ENCODE measurements at places on chromosomes 16 and 17.

GRCh38 chr17:65228734-65229620 lies 91.8 kb downstream of the RGS9 start:
- DNase-seq, result no peak

DNA sequence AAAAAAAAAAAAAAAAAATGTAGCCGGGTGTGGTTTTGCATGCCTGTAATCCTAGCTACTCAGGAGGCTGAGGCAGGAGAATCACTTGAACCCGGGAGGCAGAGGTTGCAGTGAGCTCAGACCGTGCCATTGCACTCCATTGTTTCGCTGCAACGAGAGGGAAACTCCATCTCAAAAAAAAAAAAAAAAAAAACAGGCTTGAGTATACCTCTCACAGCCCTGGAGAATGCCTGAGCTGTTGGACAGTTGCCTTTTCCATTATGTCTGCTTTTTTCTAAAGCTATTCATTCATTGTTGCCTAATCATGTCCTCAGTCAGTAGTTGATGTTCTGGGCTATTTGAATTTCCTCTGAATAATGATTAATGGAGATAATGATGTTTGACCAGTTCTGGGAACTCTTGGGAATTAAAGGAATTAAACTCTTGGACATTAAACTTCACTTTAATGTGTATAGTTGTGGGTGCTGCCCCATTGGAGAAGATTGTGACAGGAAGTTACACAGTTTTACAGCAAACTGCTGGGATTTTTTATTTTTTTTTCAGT lies 11.8 kb downstream of the HMOX2 start:
- DNase-seq, result no peak

- DNase-seq, result no peak
These were observed 140.2 kb upstream of the ADAMTS18 start for GRCh38 chr16:77574867-77575624.

- DNase-seq, result peak; percentile 65
These were observed 2.9 kb downstream of the PHOSPHO1 start for GRCh38 chr17:49227436-49228261.

GRCh38 chr17:76461765-76462555 lies 5.4 kb upstream of the AANAT start:
- no peak for DNase-seq

DNA sequence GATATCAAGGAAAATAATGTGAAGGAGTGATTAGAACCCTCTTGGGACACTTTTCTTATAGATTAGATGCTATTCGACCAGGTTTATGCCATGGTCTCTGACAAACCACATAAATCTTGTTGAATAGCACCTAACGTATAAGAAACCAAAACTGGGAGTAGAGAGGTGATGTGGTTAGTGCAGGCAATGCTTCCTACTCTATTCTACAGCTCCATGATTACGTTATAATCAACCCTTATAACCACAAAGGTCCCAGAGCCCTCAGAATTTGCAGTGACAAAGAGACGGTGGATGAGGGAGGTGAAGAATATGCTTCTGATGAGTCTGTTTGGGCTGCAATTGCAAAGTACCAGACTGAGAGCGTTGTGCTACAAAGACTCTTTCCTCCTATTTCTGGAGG lies 78.4 kb downstream of the ARHGAP44 start:
- no peak for DNase-seq

GRCh38 chr17:8841844-8842243 lies 25.6 kb downstream of the PIK3R6 start:
- DNase-seq, result no peak

GRCh38 chr17:76238847-76239537 lies 1.3 kb downstream of the RNF157 start:
- no peak for DNase-seq

DNA sequence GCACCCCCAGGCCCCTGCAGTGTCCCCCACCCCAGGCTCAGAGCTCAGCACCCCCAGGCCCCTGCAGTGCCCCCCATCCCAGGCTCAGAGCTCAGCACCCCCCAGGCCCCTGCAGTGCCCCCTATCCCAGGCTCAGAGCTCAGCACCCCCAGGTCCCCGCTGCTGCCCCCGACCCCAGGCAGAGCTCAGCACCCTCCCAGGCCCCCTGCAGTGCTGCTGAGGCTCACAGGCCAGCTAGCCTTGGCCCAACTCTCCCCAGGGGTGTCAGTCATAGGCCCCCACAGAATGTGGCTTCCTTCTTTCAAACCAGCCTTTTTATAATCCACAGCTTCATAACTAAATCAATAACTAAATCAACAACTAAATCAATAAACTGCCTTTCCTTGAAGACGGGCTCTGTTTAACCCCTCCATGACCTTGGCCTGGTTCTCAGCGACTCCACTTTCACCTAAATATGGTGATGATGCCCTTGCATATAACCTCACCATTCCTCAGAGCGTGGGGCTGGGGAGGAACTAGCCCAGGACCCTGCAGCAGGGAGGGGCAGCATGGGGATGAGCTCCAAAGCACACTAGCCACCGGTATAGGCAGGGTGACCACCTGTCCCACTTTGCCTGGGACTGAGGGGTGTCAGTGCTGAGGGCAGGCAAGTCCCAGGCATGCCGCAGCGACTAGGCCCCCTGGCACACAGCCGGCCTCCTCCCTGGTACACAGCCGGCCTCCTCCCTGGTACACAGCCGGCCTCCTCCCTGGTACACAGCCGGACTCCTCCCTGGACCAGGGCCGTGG lies 5.0 kb downstream of the NOTUM start:
- no peak for DNase-seq

DNA sequence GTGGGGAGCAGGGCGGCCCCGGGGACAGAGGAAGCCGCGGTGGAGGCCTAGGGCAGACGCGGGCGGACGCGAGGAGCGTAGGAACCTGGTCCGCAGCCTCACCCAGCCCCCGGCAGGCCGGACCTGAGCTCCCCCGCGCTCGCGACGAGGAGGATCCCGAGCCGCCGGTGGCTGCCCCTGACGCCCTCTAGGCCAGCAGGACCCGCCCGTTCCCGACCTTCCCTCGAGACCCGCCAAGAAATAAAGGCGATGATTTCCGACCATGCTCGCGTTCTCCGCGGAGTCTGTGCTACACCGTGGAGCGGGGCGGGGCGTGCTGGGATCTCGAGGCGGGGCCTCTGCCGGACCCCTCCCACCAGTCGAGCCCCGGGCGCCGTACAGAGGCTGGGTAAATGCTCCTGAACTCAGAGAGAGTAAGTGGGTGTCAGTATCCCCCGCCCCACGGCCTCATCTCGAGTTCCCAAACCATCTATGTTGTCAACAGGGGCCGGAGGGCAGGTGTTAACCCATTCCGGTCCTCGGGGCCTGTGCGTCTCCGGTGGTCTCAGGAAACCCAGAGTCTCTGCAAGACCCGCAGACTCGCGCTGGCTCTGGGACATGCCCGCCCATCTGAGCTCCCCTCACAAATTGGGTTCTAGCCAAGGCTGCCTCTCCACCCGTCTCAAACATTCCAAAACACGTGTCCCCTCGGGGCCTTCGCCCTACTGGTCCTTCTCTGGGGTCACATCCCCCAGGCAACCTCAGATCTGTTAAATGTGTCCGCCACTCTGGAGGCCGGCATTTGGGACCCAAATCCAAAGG lies 13.7 kb downstream of the SYCE1L start:
- peak; percentile 72 for DNase-seq

DNA sequence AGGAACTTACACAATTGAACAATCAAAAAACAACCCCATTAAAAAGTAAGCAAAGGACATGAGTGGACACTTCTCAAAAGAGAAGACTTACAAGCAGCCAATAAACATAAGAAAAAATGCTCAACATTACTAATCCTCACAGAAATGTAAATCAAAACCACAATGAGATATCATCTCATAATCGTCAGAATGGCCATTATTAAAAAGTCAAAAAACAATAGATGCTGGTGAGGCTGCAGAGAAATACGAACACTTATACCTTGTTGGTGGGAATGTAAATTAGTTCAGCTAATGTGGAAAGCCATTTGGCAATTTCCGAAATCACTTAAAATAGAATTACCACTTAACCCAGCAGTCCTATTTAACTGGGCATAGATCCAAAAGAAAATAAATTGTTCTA lies 301.9 kb upstream of the KCNJ16 start:
- DNase-seq, result no peak

DNA sequence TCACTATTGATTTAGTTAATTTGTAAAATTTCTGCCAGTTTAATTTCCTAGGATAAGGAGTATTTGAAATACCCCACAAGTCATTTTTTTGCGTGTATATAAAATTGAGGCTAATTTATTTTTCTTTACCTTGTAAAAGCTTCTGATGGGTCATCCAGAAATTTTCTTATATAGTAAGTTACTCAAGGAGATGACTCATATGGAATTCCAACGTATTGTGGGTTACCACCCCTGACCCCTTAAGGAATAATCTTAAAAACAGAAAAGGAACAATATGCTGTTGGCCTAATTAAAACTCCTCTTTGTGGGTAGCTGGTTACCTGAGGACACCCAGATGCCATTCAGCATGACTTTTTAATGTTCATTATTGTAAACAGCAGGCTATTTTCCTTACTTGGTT lies 13.6 kb downstream of the HEATR6 start:
- DNase-seq, result no peak

DNA sequence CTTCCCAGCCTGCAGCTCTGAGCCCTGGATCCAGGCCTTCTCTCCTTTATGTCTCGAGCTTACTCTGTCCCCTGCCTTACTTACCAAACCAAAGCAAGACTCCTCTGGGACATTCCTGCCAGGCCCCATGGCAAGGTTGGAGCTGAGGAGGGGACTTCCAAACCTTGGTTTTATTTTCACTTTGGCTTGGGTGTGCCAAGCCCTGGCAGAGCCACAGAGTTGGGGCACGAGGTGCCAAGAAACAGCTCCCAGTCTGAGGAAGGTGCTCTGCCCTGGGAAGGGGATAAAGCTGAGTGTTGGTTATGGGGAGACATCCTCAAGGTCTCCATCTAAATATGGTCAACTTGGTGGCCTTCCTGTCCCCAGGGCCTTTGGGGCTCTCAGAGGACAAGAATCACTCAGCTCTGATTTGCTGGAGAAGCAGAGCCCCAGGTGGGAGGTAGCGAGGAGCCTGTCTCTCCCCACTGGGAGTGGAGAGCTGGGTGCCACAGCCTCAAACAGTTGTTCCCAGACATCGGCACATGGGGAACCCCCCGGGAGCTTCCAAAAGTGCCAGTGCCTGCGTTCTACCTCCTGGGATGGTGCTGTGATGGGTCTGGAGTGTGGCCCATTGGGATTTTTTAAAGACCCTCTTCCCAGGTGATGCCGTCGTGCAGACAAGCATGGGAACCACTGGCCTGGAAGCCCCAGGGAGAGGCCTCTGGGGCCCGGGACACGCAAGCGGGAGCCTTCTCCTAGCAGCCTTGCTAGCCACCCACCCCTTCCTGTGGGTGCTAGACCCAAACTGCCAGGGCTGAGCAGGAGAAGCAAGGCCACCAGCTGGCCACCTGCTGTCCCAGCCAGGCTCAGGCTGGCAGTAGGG lies 10.3 kb downstream of the NLRC5 start:
- DNase-seq, result no peak

DNA sequence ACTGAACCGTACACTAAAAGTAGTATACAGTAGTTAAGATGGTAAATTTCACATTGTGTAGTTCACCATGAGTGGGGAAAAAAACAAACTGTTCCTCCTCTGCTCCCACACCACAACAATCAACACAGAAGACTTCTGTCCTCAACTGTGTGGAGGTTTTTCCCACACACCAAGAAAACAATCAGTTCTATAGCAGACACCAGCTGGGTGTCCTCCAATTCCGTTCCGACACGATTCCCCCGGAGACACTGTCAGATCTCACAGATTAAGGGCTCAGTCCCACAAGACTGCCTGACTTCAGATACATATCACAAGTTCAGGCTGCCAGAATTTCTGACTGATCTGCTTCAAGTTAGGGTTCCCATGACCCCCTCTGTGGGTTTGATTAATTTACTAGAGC lies 31.8 kb downstream of the BBS2 start:
- no peak for DNase-seq

- DNase-seq, result no peak
These were observed 115.1 kb upstream of the ZKSCAN2 start for GRCh38 chr16:25372716-25373115.

DNA sequence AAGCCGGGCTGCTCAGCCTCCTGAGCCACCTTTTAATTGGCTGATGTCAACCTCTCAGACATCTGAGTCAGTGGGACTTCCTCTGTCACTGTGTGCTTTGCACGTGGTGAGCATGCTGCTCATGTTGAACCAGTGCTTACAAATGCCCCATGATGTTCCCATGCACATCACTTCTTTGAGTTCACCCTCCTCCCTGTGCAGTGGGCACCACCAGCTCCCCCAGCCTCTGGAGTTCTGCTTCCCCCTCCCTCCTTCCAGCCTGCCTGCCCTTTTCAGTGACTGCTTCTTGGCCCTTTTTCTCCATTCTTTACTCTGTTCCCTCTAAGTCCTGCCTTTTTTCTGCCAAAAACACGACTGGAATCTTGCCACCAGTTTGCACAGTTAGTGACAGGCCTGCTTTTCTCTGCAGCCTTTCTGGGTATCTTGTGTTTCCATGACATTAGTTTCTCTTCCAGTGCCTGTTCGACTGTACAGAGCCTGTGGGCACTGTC lies 41.6 kb downstream of the USP10 start:
- no peak for DNase-seq

GRCh38 chr17:20961586-20961985 lies 81.2 kb downstream of the USP22 start:
- DNase-seq, result no peak

DNA sequence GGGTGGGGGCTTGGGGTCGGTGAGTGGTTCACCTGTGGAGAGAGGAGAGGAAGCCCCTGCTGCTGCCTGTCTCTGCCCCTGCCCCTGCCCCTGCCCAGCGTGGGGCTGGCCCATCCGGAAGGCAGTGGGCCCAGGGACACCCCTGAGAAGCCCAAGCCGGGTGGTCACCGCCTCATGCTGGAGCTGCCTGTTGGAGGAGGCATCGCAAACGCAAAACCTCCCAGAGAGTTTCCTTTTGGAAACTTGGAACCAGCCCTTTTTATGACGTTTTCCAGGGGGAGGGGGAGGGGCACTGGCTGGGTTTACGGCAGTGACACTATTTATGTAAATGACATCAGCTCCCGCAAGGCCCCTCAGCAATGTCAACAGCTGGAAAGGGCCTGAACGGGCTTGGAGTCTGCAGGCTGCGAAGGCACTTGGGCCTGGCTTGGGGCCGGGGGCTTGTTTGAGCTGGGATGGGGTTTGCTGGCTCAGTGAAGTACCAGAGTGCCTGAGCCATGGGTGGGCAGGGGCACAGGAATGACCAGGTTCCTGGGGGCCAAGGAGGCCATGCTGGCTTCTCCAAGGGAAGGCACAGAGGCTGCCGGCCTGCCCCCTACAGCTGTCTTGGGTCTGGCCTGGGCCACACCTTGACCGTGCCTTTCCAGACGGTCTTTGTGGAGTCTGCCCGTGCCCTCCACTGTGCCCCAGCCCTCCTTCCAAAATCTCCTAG lies 219.5 kb downstream of the NTN1 start:
- DNase-seq, result no peak

DNA sequence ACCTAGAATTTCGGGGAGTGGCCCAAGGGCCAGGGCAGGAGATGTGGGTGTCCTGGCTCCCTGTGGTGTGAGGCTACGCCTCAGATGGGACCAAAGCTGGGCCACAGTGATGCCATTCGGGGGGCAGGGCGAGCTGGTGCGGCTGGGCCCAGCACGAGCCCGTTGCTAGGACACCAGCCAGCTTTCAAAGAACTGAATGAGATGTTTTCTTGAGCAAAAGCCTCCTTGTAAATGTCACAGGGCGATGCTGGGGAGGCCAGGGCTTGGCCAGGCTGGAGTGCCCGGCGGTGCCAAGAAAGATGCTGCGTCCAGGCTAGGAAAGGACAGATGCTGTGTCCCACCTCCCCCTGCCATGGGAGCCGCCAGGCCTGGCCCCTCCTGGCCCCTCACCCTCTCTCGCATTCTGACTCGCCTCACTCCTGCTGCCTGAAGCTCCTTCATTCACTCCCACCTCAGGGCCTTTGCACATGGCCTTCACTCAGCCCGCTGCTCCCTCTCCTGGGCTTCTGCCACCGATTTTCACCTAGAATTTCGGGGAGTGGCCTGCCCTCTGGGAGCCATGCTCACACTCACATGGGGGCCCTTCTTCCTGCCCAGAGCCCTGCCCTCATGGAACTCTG lies 39.1 kb downstream of the CPNE2 start:
- DNase-seq, result no peak

Measured in activated B cell treated with CpG ODN at 0.5 μM for 24 hours (primary cell).